ENCODE measurements at places on chromosomes 6 and 20. TPM values are rescaled to one million over a fixed set of nuclear protein-coding genes. Genes with fewer than 3 reads are reported as not detected.

- no peak overlapping the region for H3K4me3 ChIP-seq
- no peaks in the 10 kb centered on the region for H3K36me3 ChIP-seq
- no peaks in the 10 kb centered on the region for H3K4me1 ChIP-seq
- no peak for DNase-seq
Measured at GRCh38 chr6:83518816-83519480, 6.6 kb downstream of the PRSS35 start.

DNA sequence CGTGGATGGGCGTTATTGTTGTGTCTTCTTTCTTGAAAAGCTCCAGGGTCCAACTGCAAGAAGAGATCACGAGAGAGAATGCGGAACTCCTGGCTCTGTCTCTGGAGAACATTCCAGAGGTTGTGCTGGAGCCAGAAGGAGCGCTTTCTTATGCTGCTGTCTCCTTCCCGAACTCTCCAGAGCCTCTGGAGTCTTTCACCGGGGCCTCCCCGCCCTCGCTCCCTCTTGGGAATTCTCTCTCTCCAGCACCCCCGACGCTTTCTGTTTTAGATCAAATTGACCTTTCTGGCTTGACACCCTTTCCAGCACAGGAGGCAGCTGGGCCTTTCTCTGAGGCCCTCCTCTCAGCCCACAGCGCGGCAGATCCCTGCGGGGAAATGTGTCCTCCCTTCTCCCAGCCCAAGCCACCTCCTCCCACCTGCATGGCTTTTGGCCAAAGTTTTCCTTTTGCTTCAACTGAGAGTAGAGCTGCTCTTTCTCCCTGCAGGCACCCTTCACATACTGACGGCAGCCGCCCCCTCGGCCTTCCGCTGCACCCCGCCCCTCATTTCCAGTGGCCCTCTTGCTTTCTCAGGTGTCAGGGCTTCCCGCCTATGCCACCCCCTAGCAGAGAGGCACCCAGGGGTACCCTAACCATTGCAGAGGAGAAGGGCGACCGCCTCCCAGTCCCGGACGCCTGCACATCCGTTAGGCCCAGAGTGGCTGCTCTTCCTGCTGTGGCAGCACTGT, 6.6 kb upstream of the CCR6 start:
- peaks cover 57% of the 10 kb centered on the region for H3K4me1 ChIP-seq
- no peak overlapping the region for H3K27ac ChIP-seq
- no peak overlapping the region for H3K4me3 ChIP-seq
- H3K36me3 ChIP-seq, result no peaks in the 10 kb centered on the region
- H3K27me3 ChIP-seq, result no peaks in the 10 kb centered on the region

DNA sequence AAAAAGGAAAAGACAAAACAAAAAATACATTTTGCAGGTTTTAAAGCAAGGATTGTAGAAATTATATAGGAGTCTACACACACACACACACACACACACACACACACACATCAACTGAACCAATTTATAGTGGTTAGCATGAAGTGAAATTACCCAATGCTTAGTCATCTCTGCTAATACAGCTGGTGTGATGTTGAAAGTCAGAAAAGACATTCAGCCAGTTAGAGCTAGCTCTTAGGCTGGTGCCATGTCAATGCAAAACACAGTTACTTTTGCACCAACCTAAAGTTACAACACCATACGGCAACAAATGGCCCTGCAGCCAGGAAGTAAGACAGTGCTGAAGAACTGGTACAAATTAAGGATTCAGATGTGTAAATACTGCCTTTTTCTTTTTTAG, 15.2 kb downstream of the FAM210B start:
- no peak overlapping the region for H3K4me3 ChIP-seq
- H3K4me1 ChIP-seq, result peaks cover 3% of the 10 kb centered on the region
- peaks cover 62% of the 10 kb centered on the region for H3K36me3 ChIP-seq
- H3K27ac ChIP-seq, result no peak overlapping the region
- DNase-seq, result no peak
- no peaks in the 10 kb centered on the region for H3K27me3 ChIP-seq

The BANF2 gene
- total RNA-seq, result not detected
